ENCODE measurements at places on chromosomes 16 and 17.

- DNase-seq: no peak
Observed at GRCh38 chr16:75660726-75661302, 13.2 kb downstream of the TERF2IP start.

DNA sequence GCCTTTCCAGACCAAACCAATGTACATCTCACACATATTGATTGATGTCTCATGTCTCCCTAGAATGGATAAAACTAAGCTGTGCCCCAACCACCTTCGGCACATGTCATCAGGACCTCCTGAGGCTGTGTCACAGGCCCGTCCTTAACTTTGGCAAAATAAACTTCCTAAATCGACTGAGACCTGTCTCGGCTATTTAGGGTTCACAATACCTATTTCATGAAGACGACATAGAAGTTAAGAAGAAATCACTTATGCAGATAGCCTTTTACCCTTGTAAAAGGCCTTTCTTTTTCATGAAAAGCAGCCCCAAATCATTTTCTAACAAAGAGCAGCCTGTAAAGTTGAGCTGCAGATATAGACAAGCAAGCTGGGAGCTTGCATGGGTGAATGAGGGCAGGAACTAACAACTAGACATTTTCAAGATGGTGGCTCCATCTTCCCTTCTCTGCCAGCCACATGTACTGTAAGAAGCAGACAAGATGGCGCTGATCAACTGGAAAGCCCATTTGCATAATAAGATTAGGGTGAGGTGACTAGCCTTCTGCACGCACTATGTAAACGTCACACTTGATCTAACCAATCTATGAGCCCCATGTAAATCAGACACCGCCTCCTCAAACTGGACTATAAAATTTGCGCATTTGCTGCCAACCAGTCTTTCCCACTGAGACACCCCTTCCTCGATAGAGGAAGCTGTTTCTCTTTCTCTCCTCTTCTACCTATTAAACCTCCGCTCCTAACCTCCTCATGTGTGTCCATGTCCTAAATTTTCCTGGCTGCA, 4.7 kb upstream of the KDM8 start:
- DNase-seq: no peak

- DNase-seq: no peak
Observed at GRCh38 chr16:53041320-53042051, 11.2 kb downstream of the CHD9NB start.

- no peak for DNase-seq
Observed at GRCh38 chr16:59597269-59597668, 863.2 kb upstream of the GOT2 start.

DNA sequence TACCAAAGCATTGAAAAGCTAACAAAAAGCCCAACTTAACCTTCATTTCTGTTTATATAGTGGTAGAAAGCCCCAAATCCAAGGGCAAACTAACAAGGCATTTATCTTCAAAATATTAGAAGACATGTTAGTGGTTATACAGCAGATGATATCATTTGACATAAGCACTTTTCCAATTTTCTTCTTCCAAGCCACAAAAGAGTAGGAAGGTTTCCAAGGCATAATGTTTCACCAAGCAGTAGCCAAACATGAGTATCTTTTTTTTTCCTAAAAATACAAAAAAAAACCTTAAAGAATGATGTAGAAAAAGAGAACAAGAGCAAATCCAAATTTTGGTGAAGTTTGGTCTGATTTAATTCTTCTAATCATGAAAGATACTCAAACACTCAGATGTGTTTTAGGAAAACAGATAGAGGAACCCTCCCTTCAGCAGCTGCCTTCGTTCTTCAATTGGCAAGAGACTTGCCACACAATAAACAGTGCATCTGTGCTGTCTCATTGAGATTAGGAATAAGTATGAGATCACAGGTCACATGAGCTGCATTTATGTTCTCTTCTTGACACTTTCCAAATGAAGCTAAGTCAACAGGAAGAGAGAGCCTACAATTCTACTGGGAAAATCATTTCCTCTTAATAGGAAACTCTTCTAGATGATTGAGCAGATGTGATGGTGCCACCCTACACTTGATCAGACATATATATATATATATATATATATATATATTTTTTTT, 106.7 kb downstream of the TTC19 start:
- DNase-seq: no peak

DNA sequence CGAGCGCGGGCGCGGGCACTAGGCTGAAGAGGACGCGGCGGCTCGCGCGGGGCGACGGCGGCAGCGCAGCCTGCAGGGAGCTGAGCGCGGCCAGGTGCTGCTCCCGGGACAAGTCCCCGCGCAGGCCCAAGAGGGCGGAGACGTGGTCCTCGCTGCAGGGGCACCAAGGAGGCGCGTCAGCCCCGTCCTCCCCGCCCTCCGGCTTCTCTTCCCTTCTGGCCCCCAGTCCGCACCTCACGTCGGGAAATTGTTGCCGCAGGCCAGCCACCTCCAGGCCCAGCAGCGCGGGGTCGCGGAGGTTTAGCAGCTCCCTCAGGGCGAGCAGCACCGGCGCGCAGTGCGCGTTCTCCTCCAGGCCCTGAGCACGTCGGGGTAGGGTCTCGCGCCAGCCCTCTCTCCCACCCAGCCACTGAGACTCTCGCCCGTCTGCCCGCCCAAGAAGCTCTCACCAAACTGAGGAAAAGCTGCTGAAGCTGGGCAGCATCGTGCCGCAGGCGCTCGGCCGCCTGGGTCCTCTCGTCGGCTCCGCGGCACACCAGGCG, 761 bp upstream of the MATCAP1 start:
- DNase-seq: no peak

GRCh38 chr16:85377388-85378144, 235.6 kb upstream of the GSE1 start:
- no peak for DNase-seq

- DNase-seq: no peak
Observed at GRCh38 chr16:70789595-70790447, 11.1 kb downstream of the VAC14 start.

Data from GM12864 (cell line).